Hematopoietic multipotent progenitor cell treated with erythropoietin and hydrocortisone succinate and interleukin-3 and kit ligand, for 8 days (in vitro differentiated cells): ENCODE measurements at places on chromosomes 7 and 10.
A peak's percentile ranks its signal among the peaks of the same experiment; 100 is the strongest.

DNA sequence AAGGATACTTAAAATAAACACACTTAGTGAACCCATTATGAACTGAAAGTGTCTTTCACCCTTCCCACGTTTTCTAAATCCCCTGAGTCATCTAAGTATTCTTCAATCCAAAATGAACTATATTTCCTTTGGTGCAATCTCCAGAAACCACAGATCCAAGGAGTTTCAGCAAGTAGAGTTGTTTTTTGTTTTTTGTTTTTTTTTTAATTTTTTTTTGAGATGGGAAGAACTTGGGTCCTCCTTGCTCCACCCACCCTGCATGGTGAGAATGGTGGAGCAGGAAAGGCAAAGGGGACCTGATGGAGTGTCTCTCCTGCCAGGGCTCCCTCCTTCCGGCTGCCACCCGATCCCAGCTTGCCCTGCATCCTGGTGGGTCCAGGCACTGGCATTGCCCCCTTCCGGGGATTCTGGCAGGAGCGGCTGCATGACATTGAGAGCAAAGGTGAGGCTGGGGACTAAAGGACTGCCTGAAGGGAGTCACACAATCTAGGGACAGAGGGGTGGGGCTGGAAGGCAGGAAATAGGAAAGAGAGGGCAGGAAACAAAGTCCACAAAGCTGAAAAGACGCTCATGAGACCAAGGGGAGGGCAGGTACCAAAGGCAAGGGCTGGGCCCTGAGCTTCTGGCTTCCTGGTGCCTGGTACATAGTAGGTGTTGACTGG is 12.1 kb downstream of the ATG9B start:
- DNase-seq = no peak

GRCh38 chr7:158649279-158649678 is 55.3 kb downstream of the NCAPG2 start:
- DNase-seq = peak; percentile 72

DNA sequence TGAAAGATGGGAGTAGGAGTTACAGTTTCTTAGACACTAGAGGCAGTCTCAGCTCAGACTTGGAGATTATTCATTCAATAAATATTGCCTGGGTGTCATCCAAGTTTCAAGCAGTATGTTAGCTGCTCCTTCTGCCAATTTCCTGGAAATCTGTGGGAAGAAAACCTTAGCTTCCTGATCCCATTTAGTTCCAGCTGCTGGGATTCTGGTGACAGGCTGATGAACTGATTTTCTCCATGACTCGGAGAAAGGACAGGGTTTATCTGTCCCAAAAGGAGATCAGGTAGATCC is 95.8 kb downstream of the CLEC2L start:
- no peak for DNase-seq

DNA sequence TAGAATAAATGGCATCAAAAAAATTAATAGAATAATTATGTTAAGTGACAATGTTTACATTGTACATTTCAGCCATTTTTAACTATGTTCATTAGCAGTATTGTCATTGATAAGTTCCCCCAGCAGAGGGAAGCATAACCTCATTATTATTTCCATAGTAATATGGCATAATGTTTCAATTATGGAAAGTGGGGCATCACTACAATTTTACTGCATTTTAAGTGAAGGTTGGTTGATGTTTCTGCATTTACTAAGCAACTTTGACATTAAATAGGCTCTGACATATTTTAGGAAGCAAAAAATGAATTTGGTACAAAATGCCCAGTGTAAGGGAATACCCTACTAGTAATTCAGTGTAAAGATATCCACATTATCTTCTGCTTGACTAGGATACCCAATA is 218.3 kb downstream of the SEMA3A start:
- peak; percentile 49 for DNase-seq

- no peak for DNase-seq
Measured at GRCh38 chr10:71770789-71771188, 2.5 kb downstream of the VSIR start.

GRCh38 chr7:130349911-130350782 is 5.5 kb downstream of the CPA5 start:
- no peak for DNase-seq

DNA sequence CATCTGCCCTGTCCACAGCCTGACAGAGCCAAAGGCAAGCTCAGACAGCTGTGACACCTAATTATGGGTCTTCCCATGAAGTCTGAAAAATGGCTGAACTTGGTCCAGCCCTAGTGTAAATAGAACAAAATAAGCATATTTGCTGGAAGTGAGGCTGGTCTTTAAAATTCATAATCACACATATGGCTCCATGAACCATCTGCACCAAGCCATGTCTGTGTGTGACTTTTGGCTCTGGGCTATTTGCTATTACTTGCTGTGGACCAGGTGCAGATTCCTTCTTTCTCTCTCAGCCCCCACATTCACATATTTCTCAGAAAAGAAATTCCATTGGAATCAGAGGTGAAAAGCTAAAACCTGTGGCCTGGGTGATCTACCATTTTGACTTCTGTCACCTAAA is 175.9 kb downstream of the PDE1C start:
- no peak for DNase-seq

GRCh38 chr7:9023675-9024294 is 590.4 kb downstream of the NXPH1 start:
- no peak for DNase-seq
